ENCODE measurements at places on chromosomes 12 and 14.

- no peak for DNase-seq
Measured at GRCh38 chr14:36618641-36619040, 36.2 kb upstream of the NKX2-8 start.

GRCh38 chr12:93468008-93468371 is 676 bp downstream of the MRPL42 start:
- no peak for DNase-seq

DNA sequence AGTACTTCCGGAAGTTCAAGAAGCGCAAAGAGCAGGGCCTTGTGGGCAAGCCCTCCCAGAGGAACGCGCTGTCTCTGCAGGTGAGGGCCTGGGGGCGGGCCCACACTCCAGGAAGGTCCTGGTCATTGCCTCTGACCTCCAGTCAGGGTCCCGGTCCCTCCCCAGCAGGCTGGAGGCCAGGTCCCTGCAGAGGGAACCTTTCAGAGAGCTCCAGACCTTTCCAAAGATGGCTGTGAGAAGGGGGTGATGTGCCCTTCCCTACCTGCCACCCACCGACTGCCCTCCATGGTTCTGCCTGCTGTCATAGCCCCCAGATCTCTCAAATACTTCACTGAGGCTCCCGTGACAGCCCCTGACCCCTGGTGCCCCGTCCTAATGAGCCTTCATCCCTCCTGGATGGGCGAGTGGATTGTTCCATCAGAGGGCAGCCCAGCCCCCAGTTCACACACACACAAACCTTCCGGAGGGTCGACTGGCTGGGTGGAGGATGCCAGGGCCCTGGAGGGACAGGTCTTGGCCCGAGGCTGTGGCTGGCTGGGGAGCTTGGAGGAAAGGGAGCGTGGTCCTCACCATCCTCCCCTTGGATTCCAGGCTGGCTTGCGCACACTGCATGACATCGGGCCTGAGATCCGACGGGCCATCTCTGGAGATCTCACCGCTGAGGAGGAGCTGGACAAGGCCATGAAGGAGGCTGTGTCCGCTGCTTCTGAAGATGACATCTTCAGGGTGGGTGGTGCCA is 117.5 kb upstream of the FKBP4 start:
- no peak for DNase-seq

GRCh38 chr12:50551866-50552265 is 47.1 kb downstream of the DIP2B start:
- no peak for DNase-seq

DNA sequence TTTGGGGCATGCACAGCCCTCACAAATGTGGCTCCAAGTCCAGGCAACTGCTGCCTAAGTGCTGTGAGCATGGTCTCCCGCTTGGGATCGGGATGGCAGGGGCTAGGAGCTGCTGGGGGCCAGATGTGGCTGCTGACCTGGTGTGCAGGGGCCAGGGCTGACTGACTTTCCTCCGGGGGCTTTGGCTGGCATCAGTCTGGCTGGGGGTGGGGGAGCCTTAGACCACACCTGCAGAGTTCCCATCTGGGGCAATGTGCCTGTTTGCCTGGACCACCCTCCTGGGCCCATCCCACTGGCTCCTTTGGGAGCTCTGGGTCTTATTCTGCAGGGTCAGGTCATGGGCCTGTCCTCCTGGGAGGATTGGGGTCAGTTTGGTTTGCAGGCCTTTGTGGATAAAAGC is 90.5 kb downstream of the TSPAN9 start:
- no peak for DNase-seq

- no peak for DNase-seq
Measured at GRCh38 chr12:122057007-122057735, 21.4 kb upstream of the MLXIP start.

- DNase-seq, result no peak
Measured at GRCh38 chr14:20696764-20697163, 8.2 kb downstream of the ANG start.

GRCh38 chr12:49335955-49336644 is 888 bp downstream of the C1QL4 start:
- DNase-seq, result no peak

- DNase-seq, result no peak
Measured at GRCh38 chr14:75147423-75148071, 20.7 kb upstream of the NEK9 start.

- no peak for DNase-seq
Measured at GRCh38 chr14:51816031-51816430, 44.4 kb upstream of the GNG2 start.

- no peak for DNase-seq
Measured at GRCh38 chr14:57797160-57797559, 68.7 kb downstream of the SLC35F4 start.

- no peak for DNase-seq
Measured at GRCh38 chr12:15756822-15757221, 32.4 kb downstream of the EPS8 start.
